ENCODE measurements at places on chromosomes 4 and X.

- no peak for DNase-seq
Measured at GRCh38 chr4:53622739-53623151, 31.5 kb upstream of the LNX1 start.

DNA sequence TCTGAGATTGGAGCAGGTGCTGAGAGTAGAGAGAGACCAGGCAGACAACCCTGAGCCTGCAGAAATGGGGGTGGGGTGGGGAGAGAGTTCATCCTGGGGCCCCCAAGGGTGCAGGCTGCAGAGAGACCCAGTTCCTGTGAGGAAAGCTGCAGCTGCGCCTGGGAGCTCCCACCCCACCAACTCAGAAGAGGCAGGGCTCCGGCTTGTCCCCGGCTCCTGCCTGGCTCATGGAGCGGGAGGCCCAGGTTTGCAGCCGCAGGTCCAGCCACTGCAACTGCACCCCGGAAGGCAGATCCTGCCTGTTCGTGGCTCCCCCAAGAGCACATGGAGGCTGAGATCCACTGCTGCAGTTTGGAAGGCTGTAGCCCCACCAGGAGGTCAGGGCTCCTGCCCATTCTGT lies 44.2 kb upstream of the DGKK start:
- no peak for DNase-seq

DNA sequence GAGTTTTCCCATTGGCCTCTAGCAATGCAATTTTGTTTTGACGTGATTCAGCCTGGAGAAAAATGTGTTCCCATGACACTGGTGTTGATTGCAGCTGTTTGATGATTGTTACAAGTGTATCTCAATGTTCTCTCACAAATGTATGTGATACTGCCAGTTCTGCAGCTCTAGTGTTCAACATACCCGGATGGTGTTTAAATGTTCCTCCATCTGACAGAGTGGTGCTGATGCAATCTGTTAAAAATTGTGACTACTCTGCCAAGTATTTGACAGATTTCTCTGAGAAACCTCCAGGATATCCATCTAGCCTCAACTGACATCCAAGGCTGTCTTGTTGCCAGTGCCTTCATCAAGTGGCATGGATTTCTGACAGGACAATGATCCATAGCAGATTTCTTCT lies 657.2 kb upstream of the DIAPH2 start:
- DNase-seq = no peak

GRCh38 chrX:118350706-118351105 lies 4.8 kb downstream of the WDR44 start:
- peak; percentile 9 for DNase-seq

DNA sequence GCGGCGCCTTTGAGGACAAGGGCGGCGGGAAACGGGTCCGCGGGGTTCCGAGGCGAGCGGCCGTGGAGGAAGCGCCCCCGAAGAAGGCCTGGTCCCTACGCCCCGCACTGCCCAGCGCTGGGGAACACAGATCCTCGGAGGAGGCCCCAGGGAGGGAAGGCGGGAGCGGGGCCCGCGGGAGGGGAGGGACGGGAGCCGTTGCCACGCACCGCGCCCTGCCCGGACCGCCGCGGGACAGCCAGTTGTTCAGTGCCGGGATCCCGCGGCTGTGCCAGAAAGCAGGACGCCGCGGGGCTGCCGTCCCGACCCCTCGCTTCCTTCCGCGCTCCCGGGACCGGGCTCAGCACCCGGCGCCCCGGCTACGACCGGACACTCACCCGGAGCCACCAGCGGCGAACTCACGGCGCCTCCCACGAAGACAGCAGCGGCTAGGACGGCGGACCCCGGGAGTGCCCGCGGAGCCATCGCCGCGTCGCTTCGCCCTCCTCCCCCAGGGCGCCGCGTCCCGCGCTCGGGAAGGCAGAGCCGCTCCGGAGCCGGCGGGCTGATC lies 278 bp downstream of the RELL1 start:
- no peak for DNase-seq

GRCh38 chr4:48109413-48110263 lies 24.4 kb downstream of the TXK start:
- peak; percentile 62 for DNase-seq

DNA sequence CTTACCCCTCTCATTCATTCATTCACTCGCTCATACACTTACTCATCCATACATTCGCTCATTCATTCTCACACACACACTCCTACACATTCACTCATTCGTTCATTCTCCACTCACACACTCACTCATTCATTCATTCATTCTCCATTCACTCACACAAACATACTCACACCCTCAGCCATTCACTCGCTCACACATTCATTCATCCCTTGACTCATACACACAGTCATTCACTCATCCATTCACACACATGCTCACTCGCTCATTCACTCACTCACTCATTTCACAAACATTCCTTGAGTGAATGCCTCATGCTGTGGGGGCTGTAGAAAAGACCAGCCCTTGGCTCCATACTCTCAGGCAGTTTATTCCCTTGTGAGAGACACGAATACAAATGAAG lies 151.1 kb upstream of the MAMLD1 start:
- no peak for DNase-seq

GRCh38 chr4:184279496-184280061 lies 61.9 kb upstream of the ENPP6 start:
- no peak for DNase-seq

- DNase-seq = no peak
Measured at GRCh38 chrX:132909643-132910042, 48.8 kb downstream of the HS6ST2 start.

Data from CD4-positive, alpha-beta T cell treated with Interleukin-12 subunit alpha and Interleukin-12 subunit beta, for 1 hour (primary cell).